ENCODE measurements at places on chromosomes 1 and 21.

DNA sequence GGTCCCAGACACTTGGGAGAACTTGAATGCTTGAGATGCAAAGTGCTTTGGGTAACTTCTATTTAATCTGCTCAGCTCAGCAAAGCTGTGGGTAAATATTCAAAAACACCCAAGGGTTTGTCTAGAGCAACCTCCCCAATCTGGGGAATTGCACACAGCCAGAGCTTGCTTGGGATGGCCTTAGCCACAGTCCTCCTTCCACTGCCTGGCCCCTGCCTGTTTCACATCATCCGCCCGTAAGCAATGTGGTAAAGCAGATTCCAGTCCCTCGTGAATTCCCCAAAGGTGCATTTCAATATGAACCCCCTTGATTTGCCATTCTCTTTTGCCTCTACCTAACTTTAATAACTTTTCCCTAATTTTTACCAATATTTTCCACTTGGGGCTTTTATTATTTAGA is 418.1 kb downstream of the DISC1 start:
- DNase-seq, result no peak

- DNase-seq, result no peak
These were observed 48.8 kb upstream of the HMGB4 start for GRCh38 chr1:33815061-33815460.

DNA sequence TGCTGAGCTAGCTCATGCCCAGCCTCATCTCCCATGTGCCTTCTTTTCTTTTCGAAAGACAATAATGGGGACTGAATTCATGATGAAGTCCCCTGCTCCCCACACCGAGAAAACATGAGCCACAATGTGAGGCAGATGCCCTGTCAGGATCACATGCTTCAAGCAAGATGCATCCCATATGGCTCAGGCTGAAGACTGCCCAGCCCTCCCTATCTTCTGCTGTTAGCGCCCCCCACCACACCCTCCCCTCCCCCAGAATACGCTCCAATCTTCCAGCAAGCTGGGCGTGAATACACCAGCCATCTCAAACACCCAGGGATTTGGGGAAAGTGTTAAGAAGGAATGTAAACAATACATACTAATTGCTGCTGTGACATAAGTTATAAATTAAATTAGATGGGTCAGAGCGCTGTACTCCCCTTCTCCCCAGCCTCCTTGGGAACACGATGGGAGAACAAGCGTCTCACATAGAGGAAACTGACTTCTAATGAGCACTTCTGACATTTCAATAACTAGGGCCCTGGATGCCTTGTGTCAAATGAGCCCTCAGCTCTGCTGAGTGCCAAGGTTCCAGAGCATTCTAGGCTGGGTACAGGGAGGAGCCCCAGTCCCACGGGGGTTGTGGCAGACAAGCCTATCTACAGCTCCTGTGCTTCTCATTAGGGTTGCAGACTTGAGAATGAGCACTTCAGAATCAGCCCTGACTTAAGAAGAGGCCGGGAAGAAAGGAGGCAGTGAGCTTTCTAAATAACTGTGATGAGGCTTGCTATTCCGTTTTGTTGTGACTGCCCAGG is 55.6 kb downstream of the TNR start:
- no peak for DNase-seq

- DNase-seq, result no peak
These were observed 27.0 kb upstream of the IGSF3 start for GRCh38 chr1:116694524-116694923.

DNA sequence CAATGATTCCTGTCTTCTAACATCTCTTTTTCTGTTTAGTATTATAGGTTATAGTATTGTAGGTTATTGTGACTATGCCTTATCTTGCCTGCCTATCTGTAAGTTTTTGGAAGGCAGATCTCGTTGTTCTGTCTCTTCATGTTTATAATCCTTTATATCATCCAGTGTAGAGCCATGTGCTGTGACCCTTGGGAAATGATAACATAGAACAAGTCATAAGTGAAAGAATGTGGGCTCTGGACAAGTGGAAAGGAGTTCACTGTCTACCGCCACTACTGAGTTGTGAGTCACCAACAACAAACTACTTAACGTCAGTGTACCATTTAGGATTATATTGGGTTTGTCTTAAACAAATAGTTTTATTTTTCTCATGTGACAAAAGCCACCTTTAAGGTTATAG is 139.3 kb downstream of the LYPLAL1 start:
- DNase-seq, result no peak

- no peak for DNase-seq
These were observed 294.0 kb downstream of the LRRC40 start for GRCh38 chr1:69911301-69911801.

DNA sequence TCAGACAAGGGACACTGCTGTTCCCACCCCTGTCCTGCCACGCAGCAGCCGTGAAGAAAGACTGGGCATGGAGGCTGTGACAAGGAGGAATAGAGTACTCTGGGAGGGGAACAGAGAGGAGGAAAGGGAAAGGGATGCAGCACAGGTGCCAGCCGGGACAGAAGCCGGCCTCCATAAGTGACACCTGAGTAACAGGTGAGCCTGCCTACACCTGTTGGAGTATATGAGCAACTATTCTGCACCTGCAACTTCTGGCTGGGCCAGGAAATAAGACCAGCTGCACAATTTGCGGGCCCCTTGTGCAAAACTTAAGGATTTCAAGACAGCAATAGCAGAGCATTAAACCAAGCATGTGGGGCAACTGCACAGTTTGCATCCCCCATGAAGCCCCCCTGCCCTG is 72.5 kb upstream of the GOLT1A start:
- DNase-seq, result no peak

GRCh38 chr1:24415910-24416665 is 486 bp downstream of the NIPAL3 start:
- no peak for DNase-seq

DNA sequence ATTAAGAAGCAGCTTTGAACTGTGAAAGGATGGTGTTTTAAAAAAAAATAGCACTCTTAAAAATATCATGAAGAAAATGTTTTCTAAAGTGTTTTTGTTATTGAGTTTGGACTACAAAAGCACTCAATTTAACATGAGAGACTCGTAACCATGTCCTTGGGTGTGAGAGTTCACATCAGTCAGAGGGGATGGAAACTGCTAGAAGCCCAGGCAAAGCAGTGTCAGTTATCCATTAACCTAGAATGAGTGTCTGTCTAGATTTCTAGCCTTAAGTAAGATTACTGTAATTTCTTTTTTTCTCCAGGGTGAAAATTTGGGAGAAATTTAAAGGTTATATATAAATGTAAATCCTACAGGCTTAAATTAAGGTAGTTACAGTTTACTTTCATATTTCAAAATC is 31.7 kb downstream of the SLC5A9 start:
- no peak for DNase-seq

DNA sequence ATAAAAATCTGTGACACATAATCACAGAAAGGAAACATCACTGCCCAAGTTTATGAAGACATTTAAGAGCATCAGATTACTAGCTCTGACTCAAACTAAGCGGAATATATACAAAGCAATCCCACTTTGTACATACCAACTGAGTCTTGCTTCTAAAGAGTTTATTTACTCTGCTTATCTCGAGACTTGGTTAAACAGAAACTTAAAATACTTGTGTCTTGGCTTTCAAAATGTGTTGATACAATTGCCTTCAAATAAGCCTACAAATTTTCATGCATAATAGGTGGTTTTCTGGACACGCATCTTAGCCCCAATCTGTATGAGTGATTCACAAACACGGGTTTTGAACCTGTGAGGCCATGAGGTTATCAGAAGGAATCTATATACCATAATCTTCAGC is 21.0 kb downstream of the CD160 start:
- no peak for DNase-seq

DNA sequence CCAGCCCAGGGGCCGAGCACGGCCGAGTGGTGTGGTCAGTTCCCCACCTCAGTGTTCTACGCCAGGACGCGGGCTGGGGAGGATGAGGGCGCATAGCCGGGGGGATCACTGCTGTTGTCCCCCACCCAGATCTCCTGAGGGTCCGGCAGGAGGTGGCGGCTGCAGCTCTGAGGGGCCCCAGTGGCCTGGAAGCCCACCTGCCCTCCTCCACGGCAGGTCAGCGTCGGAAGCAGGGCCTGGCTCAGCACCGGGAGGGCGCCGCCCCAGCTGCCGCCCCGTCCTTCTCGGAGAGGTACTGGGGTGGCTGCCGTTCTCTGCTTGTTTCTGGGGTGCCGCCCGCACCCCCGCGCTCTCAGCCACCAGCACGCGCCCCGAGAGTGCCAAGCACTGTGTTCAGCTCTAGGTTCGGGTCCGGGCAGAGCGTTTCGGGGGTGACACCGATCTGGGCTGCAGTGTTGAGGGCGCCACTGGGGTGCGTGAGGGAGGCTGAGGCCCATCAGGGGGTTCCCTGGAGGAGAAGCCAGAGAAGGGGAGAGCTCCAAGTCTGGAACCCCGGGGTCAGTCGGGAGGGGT is 17.4 kb downstream of the SAMD11 start:
- DNase-seq, result no peak

Data from activated T-cell treated with anti-CD3 and anti-CD28 coated beads for 48 hours (primary cell).